ENCODE measurements at places on chromosomes 7 and 10.

- DNase-seq = no peak
Observed at GRCh38 chr10:84700668-84701369, 372.4 kb downstream of the CCSER2 start.

DNA sequence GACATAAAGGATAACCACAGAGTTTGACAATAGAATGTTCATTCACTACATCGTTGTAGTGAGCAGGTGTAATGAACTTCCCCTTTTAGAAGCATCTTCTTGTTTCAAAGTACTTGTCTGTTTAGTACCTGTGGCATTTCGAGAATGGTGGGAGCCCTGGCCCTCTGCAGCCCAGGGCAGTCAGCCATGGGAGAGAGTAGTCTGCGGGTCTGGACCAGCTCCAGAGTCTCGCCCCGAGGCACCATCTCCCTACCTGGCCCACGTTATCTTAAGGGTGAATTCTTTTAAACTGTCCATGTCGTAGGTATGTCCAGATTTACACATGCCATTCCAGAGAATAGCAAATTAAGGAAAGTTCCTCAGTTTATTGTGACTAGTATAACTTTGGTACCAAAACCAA is 99.7 kb downstream of the BMPR1A start:
- no peak for DNase-seq

DNA sequence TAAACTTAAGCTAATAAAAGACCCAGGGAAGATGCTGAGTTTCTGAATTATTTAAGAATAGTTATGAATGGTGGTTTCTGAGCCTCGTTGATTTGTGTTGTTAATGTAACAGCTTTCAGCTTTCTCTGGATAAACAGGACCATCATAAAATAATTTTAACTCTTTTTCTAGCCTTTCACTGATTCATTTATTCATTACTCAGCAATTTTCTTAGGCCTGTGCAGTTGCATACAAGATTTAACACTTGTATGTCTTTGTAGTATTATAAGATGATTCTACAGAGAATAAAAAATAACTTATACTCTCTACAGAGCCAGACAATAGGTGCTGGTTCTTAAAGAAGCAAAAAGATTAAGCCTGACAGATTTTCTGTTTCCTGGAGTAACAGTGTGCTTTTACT is 29.3 kb downstream of the TMEM196 start:
- no peak for DNase-seq

DNA sequence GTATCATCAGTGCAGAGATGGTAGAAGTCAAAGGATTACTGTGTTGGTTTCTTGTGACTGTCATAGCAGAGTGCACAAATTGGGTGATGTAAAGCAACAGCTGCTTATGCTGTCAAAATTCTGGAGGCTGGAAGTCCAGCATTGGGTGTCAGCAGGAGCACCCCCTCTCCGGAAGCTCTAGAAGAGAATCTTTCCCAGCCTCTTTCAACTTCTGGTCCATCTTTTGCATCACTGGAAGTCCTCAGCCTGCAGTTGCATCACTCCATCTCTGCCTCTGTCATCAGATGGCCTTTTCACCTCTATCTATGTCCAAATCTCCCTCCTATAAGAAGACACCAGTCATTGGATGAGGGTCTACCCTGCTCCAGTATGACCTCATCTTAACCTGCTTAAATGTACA is 35.8 kb upstream of the GALNTL5 start:
- no peak for DNase-seq

- DNase-seq = no peak
Observed at GRCh38 chr10:126252884-126253610, 135.2 kb downstream of the ADAM12 start.

GRCh38 chr7:1144269-1144771 is 15.7 kb downstream of the ZFAND2A start:
- no peak for DNase-seq

DNA sequence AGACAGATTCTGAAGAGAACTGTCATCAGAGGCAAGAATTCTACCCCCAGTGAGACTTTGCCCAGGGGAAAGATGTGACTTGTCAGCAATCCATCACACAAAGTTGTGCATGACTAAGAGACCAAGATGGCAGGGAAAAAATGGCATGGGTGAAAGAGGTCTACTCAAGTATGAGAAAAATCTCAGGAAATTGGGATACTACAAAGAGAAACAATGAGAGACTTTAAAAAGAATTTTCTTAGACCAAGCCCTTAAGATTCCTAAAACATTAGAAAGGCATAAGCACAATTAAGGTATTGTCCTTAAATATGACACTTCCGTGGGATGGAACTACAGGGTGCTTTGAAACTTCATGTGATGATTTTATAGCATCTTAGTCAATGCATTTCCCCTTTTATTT is 45.6 kb upstream of the PDE1C start:
- DNase-seq = no peak

- DNase-seq = no peak
Observed at GRCh38 chr7:27032839-27033238, 63.0 kb downstream of the HOXA1 start.

- DNase-seq = no peak
Observed at GRCh38 chr7:17041324-17041723, 159.5 kb upstream of the AGR3 start.

GRCh38 chr7:115240242-115240641 is 318.3 kb downstream of the MDFIC start:
- DNase-seq = no peak
